ENCODE measurements at places on chromosomes 11 and 22. TPM values are rescaled to one million over a fixed set of nuclear protein-coding genes. Genes with fewer than 3 reads are reported as not detected.

DNA sequence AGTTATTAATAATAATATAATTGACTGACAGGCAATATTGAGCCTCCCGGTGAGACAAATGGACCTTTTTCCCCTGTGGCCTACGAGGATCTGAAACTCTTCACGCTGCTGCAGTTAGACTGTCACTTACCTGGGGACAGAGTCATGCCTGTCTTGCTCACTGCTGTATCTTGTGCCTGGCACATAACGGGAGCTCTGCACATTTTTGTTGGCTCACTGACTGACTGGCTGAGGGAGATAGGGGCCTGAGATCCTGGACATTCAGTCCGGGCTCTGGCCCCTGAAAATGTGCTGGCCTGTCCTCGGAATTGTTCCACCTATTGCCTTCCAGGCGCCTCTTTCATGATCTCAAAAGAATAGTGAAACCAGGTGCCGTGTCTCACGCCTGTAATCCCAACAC is 743 bp upstream of the CD3D start:
- H3K4me3 ChIP-seq, result peak overlapping the region; percentile 8
- H3K36me3 ChIP-seq, result no peaks in the 10 kb centered on the region
- DNase-seq, result no peak
- no peaks in the 10 kb centered on the region for H3K4me1 ChIP-seq
- no peaks in the 10 kb centered on the region for H3K27me3 ChIP-seq

DNA sequence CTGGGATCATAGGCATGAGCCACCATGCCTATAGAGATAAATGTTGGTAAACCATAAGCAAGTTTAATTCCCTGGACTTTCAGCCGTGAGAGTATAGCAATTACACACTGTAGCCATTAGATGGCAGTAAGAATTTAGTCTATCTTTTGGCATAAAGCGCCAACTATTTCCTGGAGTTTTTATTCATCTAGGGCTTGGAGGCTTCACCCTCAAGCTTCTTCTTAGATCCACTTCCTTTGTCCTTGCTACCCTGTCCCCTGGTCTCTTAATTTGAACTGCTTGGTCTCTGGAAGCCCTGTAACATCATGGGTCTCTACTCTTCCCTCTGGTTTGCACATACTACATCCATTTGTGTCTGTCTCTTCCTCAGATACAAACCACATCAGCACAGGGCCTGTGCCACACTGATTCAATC is 38.2 kb downstream of the OR10A6 start:
- DNase-seq, result no peak
- no peak overlapping the region for H3K27ac ChIP-seq
- H3K4me3 ChIP-seq, result no peak overlapping the region
- no peaks in the 10 kb centered on the region for H3K36me3 ChIP-seq
- no peaks in the 10 kb centered on the region for H3K27me3 ChIP-seq
- H3K4me1 ChIP-seq, result peaks cover 4% of the 10 kb centered on the region

DNA sequence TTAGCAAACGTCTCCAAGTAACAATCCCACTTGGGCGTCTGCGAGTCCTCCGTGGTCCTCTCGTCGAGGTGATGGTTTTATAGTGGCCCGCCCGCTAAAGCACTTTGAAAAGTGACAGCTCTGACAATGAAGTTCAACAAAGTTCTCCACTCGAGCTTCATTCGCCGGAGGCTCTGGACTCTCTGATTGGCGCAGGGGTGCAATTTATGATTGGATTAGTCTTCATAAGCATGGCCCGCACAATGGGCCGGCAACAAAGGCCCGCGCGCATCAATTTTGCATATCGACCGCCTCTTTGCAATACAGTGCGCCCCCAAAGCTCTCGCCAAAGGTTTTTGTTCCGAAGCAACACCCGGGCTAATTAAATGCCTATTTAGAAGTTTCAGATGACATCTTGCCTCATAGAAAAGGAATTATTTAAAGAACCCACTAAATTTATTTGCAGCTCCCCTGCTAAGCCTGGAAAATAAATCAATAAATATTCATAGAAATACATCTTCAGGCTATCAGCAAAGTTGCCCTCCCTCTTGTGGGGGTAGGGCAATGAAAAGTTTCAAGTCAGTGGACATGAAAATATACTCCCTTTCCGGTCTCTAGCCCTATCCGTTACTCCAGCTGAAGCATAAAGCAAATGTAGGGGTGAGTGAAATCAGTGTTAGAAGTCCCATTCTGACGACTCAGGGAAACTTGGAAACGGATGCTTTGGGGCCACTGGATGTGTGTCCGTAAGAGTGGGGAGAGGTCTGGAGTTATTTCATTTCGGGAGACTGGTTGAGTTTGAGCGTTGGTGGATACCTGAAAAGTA is at the start of gene DBX1:
Gene DBX1 (minus strand): TSS at position 51 of the 805 bp plus-strand sequence. CDS start 151 bp downstream, outside the sequence.
- H3K36me3 ChIP-seq, result no peaks in the 10 kb centered on the region
- no peak for DNase-seq
- peaks cover 99% of the 10 kb centered on the region for H3K27me3 ChIP-seq
- H3K4me3 ChIP-seq, result no peak within 1 kb of the TSS
- peaks cover 19% of the 10 kb centered on the region for H3K4me1 ChIP-seq
- H3K27ac ChIP-seq, result no peak within 1 kb of the TSS

GRCh38 chr11:76336597-76336996 is 44.3 kb downstream of the THAP12 start:
- no peak overlapping the region for H3K4me3 ChIP-seq
- DNase-seq, result no peak
- no peaks in the 10 kb centered on the region for H3K4me1 ChIP-seq
- H3K36me3 ChIP-seq, result no peaks in the 10 kb centered on the region

GRCh38 chr11:35682230-35683173 is 19.9 kb downstream of the TRIM44 start:
- no peak overlapping the region for H3K27ac ChIP-seq
- H3K36me3 ChIP-seq, result peaks cover 18% of the 10 kb centered on the region
- no peaks in the 10 kb centered on the region for H3K27me3 ChIP-seq
- no peak overlapping the region for H3K4me3 ChIP-seq

- no peak overlapping the region for H3K4me3 ChIP-seq
- no peak for DNase-seq
- no peaks in the 10 kb centered on the region for H3K27me3 ChIP-seq
- H3K4me1 ChIP-seq, result no peaks in the 10 kb centered on the region
Observed at GRCh38 chr11:82969811-82970210, 68.3 kb downstream of the DDIAS start.

- no peaks in the 10 kb centered on the region for H3K27me3 ChIP-seq
- peaks cover 25% of the 10 kb centered on the region for H3K4me1 ChIP-seq
- H3K4me3 ChIP-seq, result no peak overlapping the region
- no peak overlapping the region for H3K27ac ChIP-seq
Observed at GRCh38 chr11:75468534-75469340, 35.7 kb upstream of the KLHL35 start.

DNA sequence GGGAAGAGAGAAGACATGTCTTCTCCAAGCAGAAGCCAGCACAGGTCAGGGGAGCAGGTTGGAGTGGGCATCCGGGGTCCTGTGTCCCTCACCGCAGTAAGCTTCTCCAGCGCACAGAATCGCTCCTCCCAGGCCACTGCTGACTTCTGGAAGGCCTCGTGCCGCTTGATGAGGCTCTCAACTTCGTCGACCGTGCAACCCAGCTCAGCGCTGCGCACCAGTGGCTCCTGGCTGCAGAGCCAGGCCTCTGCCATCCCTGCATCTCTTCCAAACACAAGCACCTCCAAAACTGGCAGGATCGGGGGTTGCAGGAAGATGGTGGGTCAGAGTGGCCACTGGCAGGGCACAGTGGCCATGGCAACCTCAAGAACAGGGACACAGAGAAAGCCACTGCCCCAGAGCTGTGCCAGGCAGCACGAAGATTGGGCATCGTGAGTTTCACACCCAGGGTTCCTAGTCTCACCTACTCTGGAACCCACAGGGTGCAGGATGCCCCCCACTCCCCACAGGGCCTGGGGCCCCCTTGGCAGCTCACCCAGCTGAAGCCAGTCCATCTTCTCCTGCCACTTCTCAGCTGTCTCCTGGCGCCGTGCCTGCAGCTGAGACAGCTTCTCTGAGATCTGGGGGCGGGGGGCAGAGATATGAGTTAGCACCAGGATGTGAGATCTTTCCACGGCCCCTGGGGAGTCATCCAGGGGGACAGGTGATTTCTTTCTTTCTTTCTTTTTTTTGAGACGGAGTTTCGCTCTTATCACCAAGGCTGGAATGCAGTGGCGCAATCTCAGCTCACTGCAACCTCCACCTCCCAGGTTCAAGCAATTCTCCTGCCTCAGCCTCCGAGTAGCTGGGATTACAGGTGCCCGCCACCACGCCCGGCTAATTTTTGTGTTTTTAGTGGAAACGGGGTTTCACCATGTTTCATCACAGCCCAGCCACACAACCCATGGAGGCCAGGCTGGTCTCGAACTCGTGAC is 11.2 kb upstream of the RBM4B start:
- H3K27ac ChIP-seq, result no peak overlapping the region
- no peaks in the 10 kb centered on the region for H3K36me3 ChIP-seq
- H3K4me1 ChIP-seq, result no peaks in the 10 kb centered on the region
- DNase-seq, result peak; percentile 60
- H3K4me3 ChIP-seq, result no peak overlapping the region

DNA sequence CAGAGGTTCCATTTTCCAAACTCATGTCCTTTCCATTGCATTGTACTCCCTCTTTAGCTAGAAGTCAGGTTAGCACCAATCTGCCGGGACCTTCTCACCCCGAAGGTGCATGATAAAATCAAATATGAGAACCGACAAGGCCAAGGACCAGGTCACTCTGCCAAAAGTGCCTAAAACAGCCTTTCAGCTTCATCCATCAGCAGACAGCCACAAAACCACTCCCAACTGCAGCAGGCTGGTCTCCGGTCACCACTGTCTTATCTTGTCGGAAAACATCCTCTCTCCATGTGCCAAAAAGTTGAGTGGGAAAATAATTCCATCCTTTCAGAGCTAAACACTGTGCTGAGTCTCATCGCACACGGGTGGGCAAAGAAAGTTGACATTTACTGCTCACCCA is 1.4 kb downstream of the PI4KA start:
- peak; percentile 13 for DNase-seq
- H3K36me3 ChIP-seq, result no peaks in the 10 kb centered on the region
- H3K27me3 ChIP-seq, result no peaks in the 10 kb centered on the region
- peak overlapping the region; percentile 89 for H3K27ac ChIP-seq

DNA sequence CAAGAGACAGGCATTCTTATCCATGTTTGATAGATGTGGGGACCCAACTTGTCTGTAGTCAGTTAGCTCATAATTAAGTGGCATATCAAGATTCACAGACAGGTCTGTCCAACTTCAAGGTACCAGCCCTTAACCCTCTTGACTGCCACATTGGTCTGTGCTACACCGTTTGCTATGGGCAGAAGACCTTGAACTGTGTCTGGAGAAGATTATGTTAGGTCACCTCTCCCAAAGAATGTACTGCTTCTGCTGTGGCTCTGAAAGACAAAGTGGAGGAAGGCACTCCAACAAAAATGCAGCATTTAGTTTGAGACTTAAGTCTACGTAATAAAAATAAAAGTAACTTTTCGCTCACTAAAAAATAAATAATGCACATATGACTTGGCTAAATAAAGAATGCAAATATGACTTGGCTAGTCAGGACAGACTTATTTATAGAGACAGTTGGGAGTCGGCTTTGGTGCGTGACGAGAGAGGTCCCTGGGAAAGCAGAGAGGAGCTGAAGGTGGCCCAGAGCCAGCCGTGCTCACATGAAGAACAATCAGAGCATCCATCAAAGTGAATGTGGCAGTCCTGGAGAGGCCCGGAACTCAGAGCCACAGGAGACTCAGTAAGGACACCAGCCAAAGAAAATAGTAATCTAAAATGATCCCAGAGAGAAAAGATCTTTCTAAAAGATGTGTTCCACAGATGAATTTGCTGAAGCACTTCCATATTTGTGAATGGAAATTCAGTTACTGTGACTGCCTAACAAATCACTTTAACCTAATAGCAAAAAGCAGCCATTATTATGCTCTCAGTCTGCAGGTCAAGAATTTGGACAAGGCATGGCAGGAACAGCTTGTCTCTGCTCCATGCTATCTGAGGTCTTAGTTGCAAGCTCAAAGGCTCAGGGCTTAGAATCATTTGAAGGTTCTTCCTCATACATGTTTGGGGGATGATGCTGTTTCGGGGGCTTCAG is 35.0 kb downstream of the CWC15 start:
- H3K4me3 ChIP-seq, result no peak overlapping the region
- peak overlapping the region; percentile 15 for H3K27ac ChIP-seq
- no peaks in the 10 kb centered on the region for H3K27me3 ChIP-seq
- no peak for DNase-seq
- H3K4me1 ChIP-seq, result peaks cover 25% of the 10 kb centered on the region
- H3K36me3 ChIP-seq, result no peaks in the 10 kb centered on the region

- peaks cover 37% of the 10 kb centered on the region for H3K36me3 ChIP-seq
- no peaks in the 10 kb centered on the region for H3K27me3 ChIP-seq
- H3K4me3 ChIP-seq, result no peak overlapping the region
- H3K4me1 ChIP-seq, result peaks cover 4% of the 10 kb centered on the region
- H3K27ac ChIP-seq, result no peak overlapping the region
- DNase-seq, result no peak
Observed at GRCh38 chr11:58564231-58564630, 11.4 kb downstream of the LPXN start.

DNA sequence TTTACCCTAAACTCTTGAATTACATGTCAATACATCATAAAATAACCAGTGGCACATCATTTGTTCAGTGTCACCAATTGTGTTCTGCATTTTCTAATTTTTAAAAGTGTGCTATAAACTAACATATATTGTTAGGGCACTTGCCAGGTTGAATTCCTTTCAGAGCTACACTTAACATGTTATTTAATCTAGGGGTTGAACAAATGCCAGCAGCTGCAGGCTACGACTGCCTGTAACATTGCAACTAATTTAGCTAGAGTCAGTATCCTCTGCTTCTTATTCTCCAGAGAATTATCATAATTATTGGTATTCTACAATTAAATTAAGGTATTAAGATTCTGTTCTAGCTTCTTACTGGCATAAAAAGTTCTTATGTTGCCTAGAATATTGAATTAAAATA is 46.4 kb upstream of the ARHGAP42 start:
- H3K27me3 ChIP-seq, result no peaks in the 10 kb centered on the region
- H3K27ac ChIP-seq, result no peak overlapping the region
- H3K36me3 ChIP-seq, result no peaks in the 10 kb centered on the region
- no peaks in the 10 kb centered on the region for H3K4me1 ChIP-seq
- no peak for DNase-seq

DNA sequence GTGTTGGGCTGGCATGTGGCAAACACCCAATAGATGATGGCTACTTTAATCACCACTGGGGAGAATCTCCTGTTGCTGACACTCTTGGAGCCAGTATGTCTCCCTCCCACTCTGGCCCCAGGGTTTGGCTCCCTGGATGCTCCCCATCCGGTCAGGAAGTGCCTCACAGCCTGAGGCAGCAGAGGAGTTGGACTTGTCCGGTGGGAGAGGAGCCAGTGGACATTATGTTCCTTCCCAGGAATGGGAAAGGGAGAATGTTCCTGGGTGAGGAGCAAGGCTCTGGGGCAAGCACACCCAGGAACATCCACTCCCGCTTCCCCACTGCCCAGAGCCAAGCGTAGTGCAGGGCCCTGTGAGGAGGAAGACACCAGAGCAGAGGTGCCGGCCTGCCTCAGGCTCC is 84.6 kb upstream of the NAV2 start:
- no peaks in the 10 kb centered on the region for H3K27me3 ChIP-seq
- no peak for DNase-seq
- no peak overlapping the region for H3K4me3 ChIP-seq
- H3K27ac ChIP-seq, result peak overlapping the region; percentile 17
- H3K36me3 ChIP-seq, result no peaks in the 10 kb centered on the region

- no peak for DNase-seq
- peaks cover 25% of the 10 kb centered on the region for H3K4me1 ChIP-seq
- peak overlapping the region; percentile 74 for H3K27ac ChIP-seq
- H3K27me3 ChIP-seq, result no peaks in the 10 kb centered on the region
- H3K4me3 ChIP-seq, result peak overlapping the region; percentile 25
- H3K36me3 ChIP-seq, result peaks cover 18% of the 10 kb centered on the region
Observed at GRCh38 chr11:118612378-118612777, 5.0 kb downstream of the PHLDB1 start.

ABCC8 gene
- total RNA-seq, result 4.7 TPM

LIPT2 gene
- total RNA-seq, result 2.1 TPM

ST14 gene
- 59.1 TPM for total RNA-seq

DCUN1D5 gene
- 19.7 TPM for total RNA-seq

All from upper lobe of right lung (tissue), 1 donor.